ENCODE measurements at places on chromosomes 2 and 18. TPM values are rescaled to one million over a fixed set of nuclear protein-coding genes. Genes with fewer than 3 reads are reported as not detected.

The INO80D gene
- 29.4 TPM for total RNA-seq

The CD207 gene
- total RNA-seq, result 3.6 TPM

- H3K4me3 ChIP-seq, result no peak overlapping the region
- H3K4me1 ChIP-seq, result no peaks in the 10 kb centered on the region
- peaks cover 25% of the 10 kb centered on the region for H3K27me3 ChIP-seq
- DNase-seq, result no peak
- H3K36me3 ChIP-seq, result no peaks in the 10 kb centered on the region
- no peak overlapping the region for H3K27ac ChIP-seq
These were observed 13.7 kb downstream of the SALL3 start for GRCh38 chr18:78993014-78993926.

DNA sequence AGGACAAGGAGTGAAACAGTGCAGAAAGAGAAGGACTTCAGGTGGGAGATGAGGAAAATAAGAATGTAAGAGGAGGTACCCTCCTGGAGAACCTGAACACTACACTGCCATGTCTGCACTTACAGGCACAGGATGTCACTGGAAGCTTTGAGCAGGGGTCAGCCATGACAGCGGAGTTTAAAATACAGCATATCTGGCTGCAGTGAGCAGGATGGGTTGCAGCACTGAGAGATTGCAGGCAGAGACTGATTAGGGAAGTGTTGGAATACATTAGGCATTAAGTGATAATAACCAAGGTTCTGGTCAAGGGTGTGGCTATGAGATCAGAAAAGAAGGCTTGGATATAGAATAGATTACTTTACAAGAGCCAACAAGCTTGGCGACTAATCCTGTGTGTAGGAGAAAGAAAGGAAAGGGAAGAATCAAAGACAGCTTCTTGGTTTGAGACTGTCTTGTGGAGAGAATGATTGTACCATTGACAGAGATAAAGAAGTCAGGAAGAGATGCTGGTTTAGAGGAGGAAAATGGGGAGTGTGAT, 171.1 kb upstream of the RBMS1 start:
- H3K36me3 ChIP-seq, result no peaks in the 10 kb centered on the region
- no peak overlapping the region for H3K27ac ChIP-seq
- peaks cover 13% of the 10 kb centered on the region for H3K4me1 ChIP-seq
- no peak for DNase-seq
- no peak overlapping the region for H3K4me3 ChIP-seq
- H3K27me3 ChIP-seq, result no peaks in the 10 kb centered on the region

GRCh38 chr2:235498541-235498940, 4.7 kb downstream of the AGAP1 start:
- no peaks in the 10 kb centered on the region for H3K36me3 ChIP-seq
- DNase-seq, result no peak
- no peak overlapping the region for H3K4me3 ChIP-seq
- no peak overlapping the region for H3K27ac ChIP-seq
- H3K4me1 ChIP-seq, result peaks cover 31% of the 10 kb centered on the region
- H3K27me3 ChIP-seq, result no peaks in the 10 kb centered on the region

DNA sequence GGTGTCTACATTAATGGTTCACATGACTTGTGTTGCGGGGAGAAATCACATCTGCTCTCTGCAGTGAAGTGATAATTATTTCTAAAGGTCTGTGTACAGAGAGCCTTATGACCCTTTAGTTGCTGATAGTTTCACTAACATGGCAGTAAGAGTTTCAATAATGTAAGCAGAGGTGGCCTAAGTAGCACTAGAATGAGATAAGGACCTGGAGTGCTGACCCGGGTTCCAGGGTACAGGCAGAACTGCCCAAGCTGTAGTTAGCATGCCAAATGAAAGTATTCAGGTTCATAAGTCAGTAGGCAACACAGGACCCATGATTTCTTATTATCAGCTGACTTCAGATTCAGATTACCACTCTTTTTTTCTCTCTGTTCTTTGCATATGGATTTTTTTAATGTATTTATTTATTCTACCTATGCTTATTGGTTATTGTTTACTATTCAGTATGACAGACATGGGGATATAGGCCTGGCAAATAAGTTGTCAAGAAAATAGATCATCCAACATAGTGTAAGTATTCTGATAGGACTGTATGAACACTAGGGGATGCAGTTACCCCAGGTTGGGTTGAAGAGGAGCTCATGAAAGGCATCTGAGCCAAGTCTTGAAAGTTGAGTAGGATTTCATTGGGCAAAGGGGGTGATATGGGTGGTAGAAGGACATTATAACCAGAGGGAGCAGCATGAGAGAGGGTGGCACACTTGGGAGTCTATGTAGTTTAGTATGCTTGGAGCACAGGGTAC, 105.2 kb downstream of the CCDC85A start:
- H3K27me3 ChIP-seq, result no peaks in the 10 kb centered on the region
- H3K27ac ChIP-seq, result no peak overlapping the region
- no peaks in the 10 kb centered on the region for H3K4me1 ChIP-seq

Data from upper lobe of right lung (tissue), 1 donor.